Lung microvascular endothelial cell (primary cell): ENCODE measurements at places on chromosomes 5 and 9. TPM values are rescaled to one million over a fixed set of nuclear protein-coding genes. Genes with fewer than 3 reads are reported as not detected.

- DNase-seq, result no peak
Measured at GRCh38 chr5:36569491-36569890, 36.9 kb upstream of the SLC1A3 start.

DNA sequence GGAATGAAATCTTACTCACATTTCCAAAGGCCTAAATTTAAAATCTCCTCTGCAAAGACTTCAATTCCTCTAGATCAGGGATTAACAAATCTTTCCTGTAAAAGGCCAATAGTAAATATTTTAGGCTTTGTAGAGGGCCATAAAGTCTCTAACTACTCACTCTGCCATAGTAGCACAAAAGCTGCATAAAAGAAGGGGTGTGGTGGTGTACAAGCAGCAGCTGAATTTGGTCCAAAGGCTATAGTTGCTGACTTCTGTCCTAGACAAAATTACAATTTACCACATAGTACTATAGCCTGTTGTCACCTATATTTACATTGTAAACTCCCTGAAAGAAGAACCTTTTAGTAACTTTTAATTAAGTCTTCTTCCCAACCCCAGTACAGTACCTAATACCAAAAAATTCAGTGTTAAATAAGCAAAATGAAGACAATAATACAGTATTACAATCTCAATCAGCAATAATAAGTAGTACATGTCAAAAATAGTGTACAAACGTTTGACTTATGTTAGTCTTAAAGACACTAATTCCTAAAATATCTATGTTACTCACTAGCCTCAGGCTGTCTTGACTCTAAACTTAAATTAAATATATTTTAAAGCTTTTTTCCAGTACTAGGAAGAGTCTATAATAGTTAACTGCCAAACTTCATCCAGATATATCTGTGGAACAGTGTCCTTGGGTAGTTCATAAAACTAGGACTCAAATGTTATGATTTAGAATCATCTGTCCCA is 6.9 kb downstream of the CETN3 start:
- DNase-seq, result no peak

Gene UBAP1
- 18.3 and 20.2 TPM in 2 replicates for total RNA-seq

GRCh38 chr9:135329571-135330306 is 149.8 kb upstream of the PPP1R26 start:
- no peak for DNase-seq

Gene NUTM2G
- total RNA-seq, result not detected in 2 replicates

DNA sequence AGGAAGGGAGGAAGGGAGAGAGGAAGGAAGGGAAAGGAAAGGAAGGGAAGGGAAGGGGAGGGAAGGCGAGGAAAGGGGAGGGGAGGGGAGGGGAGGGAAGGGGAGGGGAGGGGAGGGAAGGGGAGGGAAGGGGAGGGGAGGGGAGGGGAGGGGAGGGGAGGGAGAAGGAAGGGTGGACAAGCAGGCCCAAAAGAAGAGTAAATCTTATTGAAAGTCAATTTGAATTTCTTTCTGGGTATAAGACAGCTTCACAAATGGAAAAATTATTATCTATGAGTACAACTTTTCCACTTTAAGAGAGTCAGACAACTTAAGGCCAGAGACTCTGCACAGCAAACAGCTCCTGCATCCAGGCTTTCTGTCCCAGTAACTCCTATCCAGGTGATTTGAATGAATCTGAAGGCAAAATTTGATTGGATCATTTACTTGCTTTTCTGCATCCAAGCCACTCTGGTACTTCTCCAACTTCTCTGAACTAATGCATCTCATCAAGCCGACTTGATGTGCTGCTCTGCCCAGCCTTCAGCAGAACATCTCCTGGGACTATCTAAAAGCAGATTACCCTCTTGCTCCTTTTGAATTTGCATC is 363.4 kb upstream of the KIF2A start:
- DNase-seq, result no peak

DNA sequence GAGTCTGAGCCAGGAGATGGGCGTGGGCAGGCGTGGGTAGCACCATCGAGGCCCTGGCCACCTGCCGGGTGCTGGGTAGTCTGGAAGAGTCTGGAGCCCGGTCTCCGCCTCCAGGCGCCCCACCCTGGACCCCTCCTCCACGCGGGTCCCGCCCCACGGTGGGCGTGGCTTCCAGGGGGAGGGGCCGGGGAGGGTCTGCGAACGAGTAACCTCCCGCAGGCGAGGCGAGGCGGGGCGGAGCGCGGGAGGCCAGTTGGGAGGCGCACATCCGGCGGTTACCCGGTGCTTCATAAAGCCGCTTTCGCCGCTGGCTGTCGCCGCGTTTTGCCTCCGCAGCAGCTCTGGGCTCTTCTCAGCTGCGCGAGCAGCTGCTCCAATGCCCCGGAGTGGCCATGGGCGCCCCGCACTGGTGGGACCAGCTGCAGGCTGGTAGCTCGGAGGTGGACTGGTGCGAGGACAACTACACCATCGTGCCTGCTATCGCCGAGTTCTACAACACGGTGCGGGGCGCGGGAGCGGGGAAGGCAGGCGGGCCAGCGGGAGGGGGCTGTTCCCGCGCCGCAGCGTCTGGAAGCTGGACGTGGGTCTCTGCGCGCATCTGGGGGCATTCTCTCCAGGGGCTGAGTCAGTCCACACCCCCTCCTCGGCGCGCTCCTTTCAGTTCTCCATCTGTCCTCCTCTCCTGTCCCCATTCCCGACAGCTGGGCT is at the start of gene ACER2:
TSS of gene ACER2 (plus strand) at position 317 of the 708 bp plus-strand sequence. CDS start at position 393, 76 bp downstream.
- DNase-seq, result peak; percentile 95

- DNase-seq, result no peak
Measured at GRCh38 chr5:18095061-18095460, 460.8 kb downstream of the TAF11L14 start.

- DNase-seq, result peak; percentile 69
Measured at GRCh38 chr9:33139421-33140228, 27.5 kb downstream of the B4GALT1 start.

DNA sequence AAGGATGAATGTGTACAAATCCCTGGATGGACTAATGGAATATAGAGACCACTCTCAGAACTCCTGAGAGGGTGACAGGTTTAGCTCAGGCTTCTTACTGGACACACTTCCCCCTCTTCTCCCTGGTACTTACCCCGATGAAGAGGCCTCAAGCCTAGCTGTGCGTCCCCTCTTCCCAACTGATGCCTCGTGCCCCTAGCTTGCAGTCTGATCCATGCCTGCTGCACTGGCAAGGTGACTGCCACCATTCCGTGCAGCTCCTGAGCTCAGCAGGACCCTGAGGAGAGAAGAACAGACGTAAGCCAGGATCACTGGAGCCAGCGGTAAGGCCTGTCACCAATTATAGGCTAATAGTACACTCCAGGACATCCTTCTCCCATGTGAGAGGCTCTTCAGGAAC is 5.5 kb upstream of the STOML2 start:
- no peak for DNase-seq

- DNase-seq, result no peak
Measured at GRCh38 chr5:79802406-79802805, 112.8 kb downstream of the CMYA5 start.

- no peak for DNase-seq
Measured at GRCh38 chr5:151680944-151681427, 5.7 kb downstream of the SPARC start.

DNA sequence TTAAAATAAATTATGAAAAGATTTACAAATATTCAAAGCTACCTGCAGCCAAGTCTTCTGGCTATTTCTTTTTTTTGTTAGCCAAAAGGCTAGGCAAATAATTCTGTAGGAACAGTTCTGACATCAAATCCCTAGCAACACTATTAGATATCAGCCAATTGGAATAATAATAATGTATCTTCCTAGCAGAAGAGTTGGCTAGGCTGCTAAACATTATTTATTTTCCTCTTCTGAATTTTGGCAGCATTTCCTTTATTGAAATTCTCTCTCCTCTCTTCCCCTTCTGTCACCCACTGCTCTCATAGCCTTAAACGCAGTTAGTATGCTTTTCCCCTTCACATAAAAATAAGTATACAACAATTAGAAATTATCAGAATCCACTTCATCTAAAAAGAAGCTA is 42.6 kb downstream of the ZDHHC21 start:
- peak; percentile 8 for DNase-seq

Gene TRUB2
- 22.4 and 26.2 TPM in 2 replicates for total RNA-seq

DNA sequence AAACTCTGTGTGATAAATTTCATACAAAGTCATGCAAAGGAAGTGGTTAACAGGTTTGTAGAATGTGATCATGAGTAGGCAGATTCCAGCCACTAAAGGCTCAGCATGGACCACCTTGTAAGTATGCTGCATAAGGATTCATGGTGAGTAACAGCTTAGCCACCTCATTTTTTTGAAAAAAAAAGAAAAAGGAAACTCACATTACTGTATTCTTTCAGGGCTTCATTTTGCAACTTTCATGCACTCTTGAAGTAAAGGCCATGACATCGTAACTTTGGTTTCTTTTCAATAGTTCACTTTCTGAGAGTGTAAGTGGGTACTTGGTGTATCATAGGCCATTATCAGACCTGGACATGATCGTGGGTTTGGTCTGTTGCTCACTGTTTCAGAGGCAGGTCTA is 175.1 kb downstream of the PCSK1 start:
- DNase-seq, result peak; percentile 6

Gene SYK
- total RNA-seq, result not detected in 2 replicates

DNA sequence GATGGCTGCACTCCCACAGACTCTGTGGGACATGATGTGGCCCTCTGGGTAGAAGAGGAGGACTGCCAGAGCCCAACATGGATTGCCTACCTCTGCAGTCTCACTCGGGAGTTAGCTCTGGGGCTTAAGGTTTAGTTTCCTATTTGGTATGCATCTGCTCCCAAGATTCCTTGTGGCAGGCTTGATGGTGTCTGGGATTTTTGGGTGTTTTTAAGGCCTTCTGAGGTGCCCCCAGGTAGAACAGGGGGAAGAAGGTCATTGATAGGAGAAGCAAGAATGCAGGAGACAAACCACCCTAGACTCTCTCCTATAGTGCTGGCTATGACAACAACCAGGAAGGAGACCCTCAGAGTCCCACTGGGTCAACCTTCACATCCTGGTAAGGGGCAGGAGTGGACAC is 46.7 kb upstream of the CXCL14 start:
- DNase-seq, result no peak

Gene CDH18
- total RNA-seq, result not detected in 2 replicates

DNA sequence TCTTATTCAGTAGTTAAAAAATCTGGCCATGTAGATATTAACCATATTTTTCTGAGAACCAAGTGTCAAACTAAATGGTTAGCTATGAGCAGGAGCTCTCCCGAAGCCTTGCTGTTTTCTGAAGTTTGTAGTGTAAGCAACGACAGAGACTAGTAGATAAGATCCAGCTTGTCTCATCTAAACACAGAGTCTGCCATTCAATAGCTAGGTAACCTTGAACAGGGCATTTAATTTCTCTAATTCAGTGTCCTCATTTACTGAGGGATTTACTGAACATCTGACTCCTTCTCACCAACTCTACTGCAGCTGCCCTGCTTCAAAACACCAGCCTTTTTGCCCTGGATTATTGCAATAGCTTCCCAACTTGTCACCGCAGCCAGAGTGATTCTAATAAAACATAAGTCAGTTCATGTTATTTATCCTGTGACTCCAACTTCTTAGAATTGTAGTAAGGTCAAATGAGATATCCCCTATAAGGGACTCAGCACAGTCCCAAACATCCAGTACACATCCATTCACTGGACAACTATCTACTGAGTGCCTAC is 337.0 kb downstream of the PLK2 start:
- no peak for DNase-seq

Gene GRM6
- total RNA-seq, result not detected in 2 replicates

GRCh38 chr5:5492087-5492933 is 69.8 kb downstream of the ICE1 start:
- DNase-seq, result peak; percentile 65

GRCh38 chr5:5364932-5365331 is 57.5 kb upstream of the ICE1 start:
- DNase-seq, result no peak

GRCh38 chr5:53923961-53924360 is 363.5 kb downstream of the NDUFS4 start:
- DNase-seq, result no peak

- DNase-seq, result peak; percentile 35
Measured at GRCh38 chr9:6049798-6050197, 34.4 kb upstream of the RANBP6 start.

GRCh38 chr5:170971-171800 is 20.1 kb upstream of the LRRC14B start:
- DNase-seq, result no peak

Gene GDF9
- total RNA-seq, result not detected in 2 replicates
